ENCODE measurements at places on chromosomes 7 and 10.

DNA sequence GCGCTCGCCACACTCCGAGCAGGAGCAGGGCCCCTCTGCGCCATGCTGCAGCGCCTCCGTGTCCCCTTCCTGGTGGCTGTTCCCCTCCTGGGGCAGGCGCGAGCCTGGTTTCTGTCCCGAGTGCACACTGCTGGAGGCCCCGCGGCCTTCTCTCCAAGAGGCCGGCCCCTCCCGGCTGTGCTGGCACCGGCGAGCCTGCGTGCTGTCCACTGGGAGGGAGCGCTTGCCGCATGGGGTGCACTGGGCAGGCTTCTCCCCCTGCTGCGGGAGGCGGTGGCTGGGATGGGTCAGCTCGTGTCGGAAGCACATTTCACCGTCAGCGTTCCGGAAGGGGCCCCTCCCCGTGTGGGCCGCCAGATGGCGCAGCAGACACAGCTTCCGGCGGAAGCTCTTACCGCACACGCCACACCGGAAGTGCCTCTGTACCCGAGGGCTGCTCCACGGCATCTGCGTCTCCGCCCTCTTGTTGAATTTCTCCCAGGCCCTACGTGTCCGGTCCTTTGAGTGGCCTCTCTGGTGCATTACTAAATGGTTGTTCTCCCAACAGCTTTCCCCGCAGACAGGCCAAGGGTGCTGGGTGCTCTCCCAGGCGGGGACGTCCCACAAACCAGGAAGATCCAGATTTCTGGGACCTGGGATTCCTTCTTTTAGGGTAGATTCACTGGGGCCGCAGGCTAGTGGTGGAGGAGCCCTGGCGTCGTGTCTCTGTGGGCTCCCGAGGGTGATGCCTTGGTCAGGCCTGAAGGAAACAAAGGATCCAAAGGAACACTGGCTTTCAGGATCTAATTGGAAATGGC lies 18.7 kb downstream of the ZNF786 start:
- no peak for DNase-seq

DNA sequence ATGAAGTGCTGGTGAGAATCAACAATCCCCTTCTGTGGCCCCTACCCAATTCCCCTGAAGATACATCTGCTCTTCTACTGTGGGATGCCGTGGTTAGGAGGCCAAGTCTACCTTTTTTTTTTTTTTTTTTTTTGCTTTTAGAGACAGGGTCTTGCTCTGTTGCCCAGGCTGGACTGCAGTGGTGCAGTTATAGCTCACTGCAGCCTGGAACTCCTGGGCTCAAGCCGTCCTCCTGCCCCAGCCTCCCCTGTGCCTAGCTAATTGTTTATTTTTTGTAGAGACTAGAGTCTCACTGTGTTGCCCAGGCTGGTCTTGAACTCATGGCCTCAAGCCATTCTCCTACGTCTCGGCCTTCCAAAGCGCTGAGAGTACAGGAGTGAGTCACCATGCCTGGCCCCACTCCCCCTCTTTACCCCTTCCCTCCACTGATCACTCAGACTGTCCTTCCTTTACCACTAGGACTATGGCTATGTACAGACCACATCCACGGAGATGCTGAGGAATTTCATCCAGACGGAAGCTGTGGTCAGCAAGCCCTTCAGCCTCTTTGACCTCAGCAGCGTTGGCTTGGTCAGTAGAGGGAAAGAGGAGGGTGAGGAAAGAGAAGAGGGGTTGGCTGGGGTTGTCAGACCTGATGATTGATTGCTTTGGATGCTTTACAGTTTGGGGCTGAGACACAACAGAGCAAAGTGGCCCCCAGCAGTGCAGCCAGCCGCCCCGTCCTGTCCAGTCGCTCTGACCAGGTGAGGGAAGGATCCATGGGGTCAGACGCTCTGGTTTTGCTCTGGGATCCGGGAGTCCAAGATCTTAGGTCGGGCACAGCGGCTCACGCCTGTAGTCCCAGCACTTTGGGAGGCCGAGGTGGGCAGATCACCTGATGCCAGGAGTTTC lies 1.8 kb downstream of the AP4M1 start:
- DNase-seq, result no peak

DNA sequence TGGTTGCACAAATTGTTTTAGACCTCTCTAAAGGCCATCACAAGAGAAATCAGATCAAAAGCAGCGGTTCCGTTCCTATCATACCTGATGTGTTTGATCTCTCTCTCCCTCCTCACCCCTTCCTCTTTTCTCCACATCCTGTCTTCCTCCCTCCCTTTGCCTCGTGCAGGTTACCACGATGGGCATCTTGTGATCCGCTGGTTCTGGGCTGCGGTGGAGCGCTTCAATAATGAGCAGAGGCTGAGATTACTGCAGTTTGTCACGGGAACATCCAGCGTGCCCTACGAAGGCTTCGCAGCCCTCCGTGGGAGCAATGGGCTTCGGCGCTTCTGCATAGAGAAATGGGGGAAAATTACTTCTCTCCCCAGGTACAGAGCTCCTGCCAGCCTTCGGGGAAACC lies 28.5 kb upstream of the STK17A start:
- no peak for DNase-seq

GRCh38 chr10:129627442-129627841 lies 160.4 kb downstream of the MGMT start:
- no peak for DNase-seq

GRCh38 chr7:139181404-139181803 lies 49.6 kb upstream of the UBN2 start:
- no peak for DNase-seq

- DNase-seq, result peak; percentile 70
Observed at GRCh38 chr10:87863053-87863943, at the start of the genes KLLN and PTEN. Gene KLLN, minus strand, starts transcription at chr10:87863533. Its CDS starts 1,046 bp downstream, at chr10:87862487. Gene PTEN, plus strand, starts transcription at chr10:87863625. Its CDS starts 845 bp downstream, at chr10:87864470.

GRCh38 chr10:11183015-11183414 lies 165.3 kb downstream of the CELF2 start:
- DNase-seq, result no peak

DNA sequence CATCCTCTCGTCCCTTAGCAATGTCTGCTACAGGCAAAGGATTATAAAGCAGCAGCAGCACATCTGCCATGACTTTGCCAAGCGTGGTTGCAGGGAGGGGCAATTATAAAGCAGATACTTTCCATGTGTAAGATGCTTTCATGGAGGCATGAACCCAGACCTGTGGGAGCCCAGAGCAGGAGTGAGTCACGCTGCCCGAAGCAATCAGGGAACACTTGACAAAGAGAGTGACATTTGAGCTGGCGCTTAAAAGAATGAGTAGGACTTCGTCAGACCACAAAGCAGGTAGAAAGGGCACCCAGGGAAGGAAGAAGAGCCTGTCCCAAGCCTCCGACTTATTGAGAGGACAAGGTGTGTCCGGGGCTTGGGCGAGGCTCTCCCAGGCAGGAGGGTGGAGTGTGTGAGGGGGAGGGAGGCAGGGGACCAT lies 147.2 kb downstream of the MYOF start:
- DNase-seq, result no peak

DNA sequence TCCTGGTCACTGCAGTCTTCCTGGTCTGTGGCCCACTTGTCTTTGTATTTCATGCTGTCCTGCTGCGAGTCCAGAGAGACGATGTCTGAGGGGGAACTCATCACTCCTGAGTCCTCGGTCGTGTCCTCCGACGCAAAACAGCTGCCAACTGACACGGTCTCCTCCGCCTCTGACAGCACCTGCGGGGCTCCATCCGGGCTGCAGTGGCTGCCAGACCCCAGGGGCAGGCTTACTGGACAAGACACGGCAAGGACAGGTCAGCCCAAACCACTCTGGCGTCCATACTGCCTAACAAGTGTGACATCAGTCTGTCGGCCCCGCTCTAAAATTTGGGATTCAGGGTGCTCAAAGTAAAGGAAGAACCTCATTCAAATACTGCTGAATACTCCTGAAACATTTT lies 260.8 kb upstream of the GRB10 start:
- no peak for DNase-seq

- no peak for DNase-seq
Observed at GRCh38 chr10:24310104-24310503, 101.2 kb downstream of the KIAA1217 start.

DNA sequence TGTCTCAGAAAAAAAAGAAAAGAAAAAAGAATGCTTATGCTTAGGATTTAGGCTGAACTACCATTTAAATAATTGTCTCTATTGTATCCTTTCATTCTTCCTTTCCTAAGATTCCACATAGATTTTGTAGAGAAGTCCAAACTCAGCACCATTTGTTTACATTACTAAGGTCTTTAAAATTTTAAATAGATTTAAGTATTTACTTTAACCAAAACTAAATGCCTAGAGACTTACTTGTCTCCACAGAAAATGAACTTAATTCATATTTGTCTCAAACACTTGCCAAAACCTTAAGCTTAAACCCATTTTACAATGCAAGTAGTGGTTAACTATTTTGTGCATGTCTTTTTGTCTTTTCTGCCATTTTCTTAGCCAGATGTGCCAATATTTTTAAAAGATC lies 54.1 kb upstream of the ABI1 start:
- no peak for DNase-seq

- DNase-seq, result no peak
Observed at GRCh38 chr7:149686011-149686410, 87.4 kb downstream of the ZNF467 start.

DNA sequence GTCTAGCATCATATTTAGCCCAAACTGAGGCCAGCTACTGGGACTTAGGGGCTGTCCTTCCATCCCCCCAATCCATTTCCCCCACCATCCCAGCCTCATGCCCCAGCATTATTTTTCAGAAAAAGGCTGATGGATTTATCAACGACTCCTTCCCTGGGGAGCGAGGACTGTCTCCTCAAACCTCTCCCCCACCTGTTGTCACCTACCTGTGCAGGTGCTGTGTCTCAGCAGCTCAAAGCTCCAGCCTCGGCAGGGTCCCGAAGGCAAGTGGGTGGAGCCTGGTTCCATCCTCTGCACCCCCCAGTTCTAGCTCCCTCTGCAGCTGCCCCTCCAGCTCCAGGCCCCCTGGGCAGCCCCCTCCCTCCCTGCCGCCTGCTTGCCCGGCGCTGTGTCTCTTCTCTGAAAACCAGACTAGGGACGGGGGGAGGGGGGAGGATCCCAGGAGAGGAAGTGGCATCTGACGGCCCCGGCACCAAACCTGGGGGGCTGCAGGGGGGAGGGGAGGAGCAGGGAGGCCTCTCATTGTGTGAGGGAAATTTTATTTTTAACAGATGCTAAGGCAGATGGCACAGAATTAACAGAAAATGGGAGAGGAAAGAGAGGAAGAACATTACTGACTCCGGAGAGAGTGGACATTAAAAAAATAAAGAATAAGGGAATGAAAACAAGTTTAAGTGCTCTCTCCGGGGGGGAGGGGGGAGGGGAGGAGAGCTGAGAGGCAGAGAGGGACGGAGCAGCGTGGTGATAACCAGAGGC lies 61.7 kb upstream of the PAX2 start:
- DNase-seq, result no peak

DNA sequence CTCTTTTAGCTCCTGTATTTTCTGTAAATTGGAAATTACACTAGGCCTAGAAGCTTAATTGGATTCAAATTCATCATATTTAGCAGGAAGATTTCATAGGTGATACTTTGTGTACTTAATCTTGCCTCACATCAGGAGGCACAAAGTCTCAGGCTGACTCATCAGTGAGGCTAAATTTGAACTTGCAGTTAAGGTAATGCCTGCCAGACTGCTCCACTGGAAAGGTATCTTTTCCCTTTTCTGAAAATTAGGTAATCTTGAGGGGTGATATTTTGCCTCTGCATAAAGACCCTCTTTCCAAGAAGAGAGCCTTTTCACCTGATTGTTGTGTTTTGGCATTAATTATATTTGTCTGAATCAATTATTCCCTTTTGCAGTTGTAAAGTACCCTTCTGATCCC lies 14.6 kb downstream of the PPIA start:
- no peak for DNase-seq

GRCh38 chr7:8564281-8564680 lies 130.9 kb downstream of the NXPH1 start:
- DNase-seq, result no peak

GRCh38 chr10:54958844-54959243 lies 157.8 kb upstream of the PCDH15 start:
- DNase-seq, result no peak
